MG63 (cell line): ENCODE measurements at places on chromosomes 1 and 21.

DNA sequence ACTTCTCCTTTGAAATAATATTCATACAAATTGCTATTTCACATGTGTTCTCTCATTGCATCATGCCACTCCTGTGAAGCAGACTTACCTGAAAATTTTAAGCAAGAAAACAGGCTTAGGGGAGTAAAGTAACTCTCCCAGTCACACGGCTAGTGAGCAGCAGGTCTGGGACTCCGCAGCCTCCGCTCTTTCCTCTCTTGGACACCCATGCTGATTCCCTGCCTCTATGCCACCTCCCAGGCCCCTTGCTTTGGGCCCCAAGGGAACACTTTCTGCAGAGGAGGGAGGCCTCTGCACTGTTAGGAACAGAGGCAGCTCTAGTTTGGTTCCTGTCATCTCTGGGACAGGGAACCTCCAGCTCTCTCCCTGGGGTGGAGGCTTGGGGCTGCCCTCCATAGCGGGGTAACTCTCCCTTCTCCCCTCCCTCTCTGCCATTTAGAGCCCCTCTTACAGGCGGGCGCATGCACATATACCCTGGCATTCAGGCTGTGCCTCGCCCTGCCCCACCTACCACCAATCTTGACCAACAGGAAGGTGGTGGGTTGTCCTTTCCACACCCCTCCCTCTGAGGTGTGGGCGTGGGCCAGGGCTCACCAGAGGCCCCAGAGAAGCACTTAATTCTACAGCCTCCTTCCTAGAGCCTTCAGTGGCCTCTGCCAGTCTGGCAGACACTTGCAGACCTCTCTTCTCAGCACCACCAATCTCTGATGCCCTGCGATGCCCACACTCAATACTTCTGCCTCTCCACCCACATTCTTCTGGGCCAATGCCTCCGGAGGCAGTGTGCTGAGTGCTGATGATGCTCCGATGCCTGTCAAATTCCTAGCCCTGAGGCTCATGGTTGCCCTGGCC is at the start of gene RXFP4:
RXFP4 (plus strand) TSS at position 646 of the 852 bp plus-strand sequence; CDS start at position 718, 72 bp downstream.
- DNase-seq = peak; percentile 70

DNA sequence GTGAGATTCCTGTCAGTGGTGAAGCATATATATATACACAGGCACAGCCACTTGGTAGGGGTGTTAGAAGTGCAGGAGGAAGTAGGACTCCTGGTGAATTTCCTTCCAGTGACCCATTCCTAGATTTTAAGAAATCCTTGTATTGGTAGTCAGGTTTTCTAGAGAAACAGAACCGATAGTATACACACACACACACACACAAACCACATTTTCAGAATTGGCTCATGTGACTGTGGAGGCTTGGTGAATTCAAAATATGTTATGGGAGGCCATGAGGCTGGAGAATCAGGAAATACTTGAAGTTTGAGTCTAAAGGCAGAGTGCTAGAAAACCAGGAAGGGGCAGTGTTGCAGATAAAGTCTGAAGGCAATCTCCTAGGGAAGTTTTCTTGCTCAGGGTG is 114.2 kb downstream of the FCRL5 start:
- DNase-seq = no peak

DNA sequence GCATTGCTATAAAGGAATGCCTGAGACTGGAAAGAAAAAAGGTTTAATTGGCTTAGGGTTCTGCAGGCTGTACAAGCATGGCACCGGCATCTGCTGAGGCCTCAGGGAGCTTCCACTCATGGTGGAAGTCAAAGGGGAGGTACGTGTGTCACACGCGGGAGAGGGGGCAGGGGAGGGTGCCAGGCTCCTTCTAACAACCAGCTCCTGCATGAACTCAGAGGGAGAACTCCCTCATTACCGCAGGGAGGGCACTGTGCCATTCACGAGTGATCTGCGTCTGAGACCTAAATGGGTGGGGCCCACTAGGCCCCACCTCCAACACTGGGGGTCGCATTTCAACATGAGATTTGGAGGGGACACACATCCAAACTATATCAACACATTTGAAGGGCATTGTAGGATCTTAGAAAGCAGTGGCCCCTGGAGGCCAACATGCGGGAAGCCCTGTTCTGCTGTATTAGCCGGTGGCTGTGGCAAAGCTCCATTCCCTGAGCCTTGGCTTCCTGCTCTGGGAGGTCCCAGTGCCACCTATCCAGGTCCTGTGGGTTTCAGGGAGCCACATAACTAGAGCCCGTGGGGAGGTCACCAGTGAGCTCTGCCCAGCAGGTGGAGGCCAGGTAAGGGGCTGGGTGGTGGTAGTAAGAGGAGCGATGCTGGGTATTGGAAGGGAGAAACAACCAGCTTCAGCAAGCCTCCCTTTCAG is 10.0 kb downstream of the WNT3A start:
- no peak for DNase-seq

DNA sequence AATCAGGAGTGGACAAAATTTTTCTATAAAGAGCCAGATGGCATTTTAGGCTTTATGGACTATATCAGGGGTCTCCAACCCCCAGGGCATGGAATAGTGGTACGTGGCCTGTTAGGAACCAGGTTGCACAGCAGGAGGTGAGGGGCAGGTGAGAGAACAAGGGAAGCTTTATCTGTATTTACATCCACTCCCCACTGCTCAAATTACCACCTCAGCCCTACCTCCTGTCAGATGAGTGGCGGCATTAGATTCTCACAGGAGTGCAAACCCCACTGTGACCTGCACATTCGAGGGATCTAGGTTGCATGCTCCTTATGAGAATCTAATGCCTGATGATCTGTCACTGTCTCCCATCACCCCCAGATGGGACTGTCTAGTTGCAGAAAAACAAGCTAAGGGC is 13.9 kb downstream of the PHTF1 start:
- no peak for DNase-seq

DNA sequence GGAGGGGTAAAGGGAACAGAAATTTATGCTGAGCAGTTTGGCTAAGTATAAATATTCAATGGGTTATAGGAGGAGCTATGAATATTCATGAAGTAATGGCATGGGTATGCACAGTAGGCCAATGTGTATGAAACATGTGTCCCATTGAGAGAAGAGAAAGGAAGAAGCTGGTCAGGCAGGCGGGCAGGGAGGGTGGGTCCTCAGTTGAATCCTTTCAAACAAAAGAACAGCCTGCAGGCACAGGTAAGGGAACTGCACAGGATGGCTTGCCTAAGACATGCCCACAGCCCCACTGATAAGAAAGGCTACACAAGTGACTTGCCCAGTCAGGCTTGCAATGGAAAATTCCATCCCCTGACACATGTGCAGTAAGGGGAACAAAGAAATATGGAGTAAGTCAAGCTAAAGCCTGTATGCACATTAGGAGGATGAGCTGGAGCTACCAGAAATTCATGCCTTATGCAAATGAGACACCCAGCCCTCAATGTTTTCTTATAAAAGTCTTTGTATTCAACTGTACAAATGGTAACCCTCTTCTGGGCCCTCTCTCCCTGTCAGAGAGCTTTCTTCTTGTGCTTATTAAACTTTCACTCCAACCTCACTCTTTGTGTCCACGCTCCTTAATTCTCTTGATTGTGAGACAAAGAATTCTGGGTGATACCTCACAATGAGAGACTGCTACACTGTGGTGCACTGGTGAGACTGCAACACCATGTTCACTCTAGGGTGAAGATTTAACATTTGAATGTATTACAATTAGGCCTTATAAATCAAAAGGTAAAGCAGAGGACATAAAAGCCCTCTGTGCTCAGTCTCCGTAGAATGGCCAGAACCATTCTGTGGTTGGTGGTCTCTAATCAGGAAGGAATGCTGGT is 96.5 kb downstream of the ATP1B1 start:
- no peak for DNase-seq

- no peak for DNase-seq
Measured at GRCh38 chr1:16922466-16922865, 735 bp downstream of the CROCC start.

- no peak for DNase-seq
Measured at GRCh38 chr1:82785268-82785790, 984.6 kb downstream of the ADGRL2 start.
